Posterior vena cava (tissue), 2 donors: ENCODE measurements at places on chromosomes 11 and 22. TPM values are rescaled to one million over a fixed set of nuclear protein-coding genes. Genes with fewer than 3 reads are reported as not detected.

The OR51B2 gene
- not detected for total RNA-seq

The TYR gene
- not detected for total RNA-seq

DNA sequence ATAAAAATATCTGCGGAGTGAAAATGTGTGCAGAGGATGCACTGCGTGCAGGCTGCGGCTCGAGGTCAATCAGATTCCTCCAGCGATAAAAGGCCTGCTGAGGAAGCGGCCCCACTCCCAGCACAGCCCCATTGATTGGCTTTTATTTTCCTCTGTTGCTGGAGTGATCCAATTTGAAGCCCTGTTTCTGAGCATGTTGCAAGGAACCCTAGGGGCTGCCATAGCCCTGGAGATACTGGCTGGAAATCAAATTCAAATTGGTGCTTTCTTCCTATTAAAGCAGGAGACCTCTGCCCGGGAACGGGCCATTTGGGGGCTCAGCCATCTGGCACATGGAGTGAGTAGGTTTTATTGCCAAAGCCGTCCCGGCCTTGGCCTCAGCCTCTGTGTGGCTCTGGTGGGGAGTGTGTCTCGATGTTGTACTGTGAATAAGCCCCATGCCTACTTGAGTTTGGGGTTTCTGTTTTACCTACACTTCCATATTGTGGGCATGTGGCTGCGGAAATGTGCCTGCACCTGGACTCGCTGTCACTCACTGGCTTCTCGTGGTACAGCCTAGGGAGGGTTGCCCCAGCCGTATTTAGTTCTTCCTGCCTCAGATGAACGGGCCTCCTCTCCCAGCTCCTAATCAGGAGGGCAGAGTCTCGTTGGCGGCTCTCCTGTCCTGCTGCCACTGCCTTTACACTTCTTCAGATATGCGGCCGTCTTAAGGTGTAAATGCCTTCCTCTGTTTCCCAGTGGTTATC is 25.6 kb downstream of the PARVB start:
- no peak for DNase-seq

- DNase-seq, result peak; percentile 85
Measured at GRCh38 chr22:46047841-46048595, 71.1 kb upstream of the WNT7B start.

DNA sequence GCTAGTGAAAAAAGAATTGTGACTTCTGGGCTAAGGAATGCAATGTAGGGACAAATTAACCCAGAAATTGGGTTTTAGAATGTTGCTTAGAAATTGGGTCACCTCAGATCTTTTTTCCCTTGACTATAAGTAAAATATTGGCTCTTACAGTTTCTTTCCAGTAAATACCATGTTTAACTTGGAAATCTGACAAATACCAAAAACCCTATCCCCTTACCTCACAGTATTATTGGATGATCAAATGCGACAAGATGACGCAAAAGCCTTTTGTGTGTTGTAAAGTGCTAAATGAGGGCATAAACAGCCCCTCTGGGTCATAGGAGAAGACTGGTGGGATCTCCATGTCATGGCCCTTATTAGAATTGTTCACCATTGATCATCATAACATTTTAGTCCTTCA is 6.1 kb upstream of the UPB1 start:
- no peak for DNase-seq

- DNase-seq, result peak; percentile 77
Measured at GRCh38 chr11:112797648-112798293, 163.4 kb upstream of the NCAM1 start.
